ENCODE measurements at places on chromosomes 11 and 22.
A peak's percentile ranks its signal among the peaks of the same experiment; 100 is the strongest.

DNA sequence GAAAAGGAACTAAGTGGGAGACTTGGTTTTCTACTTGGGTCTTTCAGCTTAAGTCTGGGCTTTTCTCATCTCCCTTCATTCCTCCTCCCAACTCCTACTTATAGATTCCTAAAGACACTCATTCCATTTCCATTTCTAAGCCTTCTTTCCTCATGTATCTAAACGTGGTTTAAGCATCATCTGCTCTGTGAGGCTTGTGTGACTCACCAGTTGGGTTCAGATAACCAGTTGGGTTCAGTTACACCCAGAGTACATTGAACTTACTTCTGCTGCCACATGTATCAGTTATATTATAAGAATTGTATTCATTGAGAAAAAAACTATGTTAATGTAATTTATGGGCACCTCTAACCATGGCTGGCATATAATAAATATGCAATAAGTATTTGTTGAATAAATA, 831.2 kb upstream of the CCDC90B start:
- DNase-seq = no peak

- DNase-seq = no peak
Measured at GRCh38 chr11:88555829-88556202, 218.3 kb upstream of the CTSC start.

DNA sequence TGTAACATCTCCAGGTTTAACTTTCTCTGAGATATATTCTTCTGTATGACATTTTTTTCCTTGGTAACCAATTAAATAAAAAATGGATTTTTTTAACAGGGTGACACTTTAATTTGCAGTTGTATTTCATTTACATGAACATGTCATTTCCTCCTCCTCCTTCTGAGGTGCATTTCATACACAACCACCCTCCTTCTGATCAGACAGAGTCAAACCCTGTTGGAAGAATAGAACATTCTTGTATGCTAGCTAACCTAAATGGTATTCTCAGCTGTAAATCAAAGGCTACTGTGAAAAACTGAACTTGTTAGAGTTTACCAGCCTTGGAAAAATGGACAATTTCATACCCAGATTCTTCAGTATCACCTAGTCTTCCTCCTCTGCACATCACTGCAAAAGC, 52.7 kb upstream of the CHRM4 start:
- DNase-seq = no peak

DNA sequence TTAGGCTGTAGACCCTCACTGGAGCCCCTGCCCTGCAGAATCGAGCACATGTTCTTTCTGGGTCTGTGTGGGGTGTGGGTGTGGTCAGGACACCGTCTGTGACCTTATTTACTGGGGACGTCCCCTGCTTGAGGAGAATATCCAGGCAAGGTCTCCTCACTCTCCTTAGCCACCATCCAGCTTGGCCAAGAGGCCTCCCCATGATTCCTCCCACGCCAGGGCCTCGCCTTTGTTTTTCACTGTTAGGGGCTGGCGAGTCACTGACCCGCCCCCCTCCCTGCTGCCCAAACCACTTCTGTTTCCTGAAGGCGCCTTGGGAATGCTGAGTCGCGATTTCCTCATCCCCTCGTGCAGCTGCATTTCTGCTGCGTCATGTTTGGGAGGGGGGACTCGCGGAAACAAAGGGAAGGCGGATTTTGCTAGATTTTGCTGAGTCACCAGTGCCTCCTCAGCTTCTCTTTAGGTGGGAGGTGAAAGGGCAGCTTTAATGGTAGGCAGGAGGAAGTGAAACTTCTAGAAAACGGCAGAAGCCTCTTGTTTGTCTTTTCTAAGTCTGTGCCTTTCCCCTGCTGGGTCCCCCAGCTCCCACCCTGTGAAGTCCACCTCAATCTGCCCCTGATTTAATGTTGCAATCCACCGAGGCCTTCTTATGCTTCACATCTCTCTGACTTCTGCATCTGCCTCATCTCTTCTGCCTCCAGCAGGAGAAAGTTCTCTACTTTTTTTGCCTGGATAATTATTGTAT, 4.0 kb upstream of the HMOX1 start:
- DNase-seq = no peak

- no peak for DNase-seq
Measured at GRCh38 chr11:10770626-10771254, 19.7 kb downstream of the CTR9 start.

DNA sequence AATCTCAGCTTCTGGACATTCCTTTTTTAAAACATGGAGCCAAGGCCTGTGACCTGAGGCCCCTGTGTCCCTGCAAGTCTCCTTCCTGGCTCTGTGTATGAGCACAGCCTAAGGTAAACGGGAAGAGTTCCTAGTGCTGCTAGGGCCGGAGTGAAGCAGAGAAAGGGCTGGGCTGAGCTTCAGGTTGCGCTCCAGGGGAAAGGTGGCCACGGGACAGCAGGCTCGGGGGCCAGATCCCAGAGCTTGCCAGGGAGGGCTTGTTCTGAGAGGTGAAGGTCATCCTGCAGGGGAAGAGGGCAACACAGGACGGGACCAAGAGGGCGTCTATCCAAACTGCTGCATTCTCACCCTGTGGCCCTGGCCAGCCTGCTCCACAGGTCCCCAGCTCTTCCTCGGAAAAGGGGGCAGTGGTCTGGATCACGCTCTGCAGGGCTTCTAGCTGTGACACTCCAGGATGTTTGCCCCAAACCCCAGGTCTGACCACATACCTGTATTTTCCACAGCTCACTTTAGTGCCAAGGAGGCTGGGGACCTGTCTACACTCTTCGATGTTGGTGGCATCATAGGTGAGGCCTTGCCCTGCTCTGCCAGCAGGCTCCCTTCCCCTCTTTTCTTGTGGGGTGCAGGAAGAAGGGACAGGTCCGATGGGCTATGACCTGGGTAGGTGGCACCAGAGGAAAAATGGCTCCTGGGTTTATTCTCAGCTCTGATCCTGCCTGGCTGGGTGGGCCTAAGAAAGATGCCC, 20.4 kb downstream of the SLC37A2 start:
- DNase-seq = peak; percentile 91

GRCh38 chr11:86491027-86491426, 116.3 kb downstream of the CCDC81 start:
- no peak for DNase-seq

- no peak for DNase-seq
Measured at GRCh38 chr11:61162092-61162941, 1.1 kb upstream of the VPS37C start.

DNA sequence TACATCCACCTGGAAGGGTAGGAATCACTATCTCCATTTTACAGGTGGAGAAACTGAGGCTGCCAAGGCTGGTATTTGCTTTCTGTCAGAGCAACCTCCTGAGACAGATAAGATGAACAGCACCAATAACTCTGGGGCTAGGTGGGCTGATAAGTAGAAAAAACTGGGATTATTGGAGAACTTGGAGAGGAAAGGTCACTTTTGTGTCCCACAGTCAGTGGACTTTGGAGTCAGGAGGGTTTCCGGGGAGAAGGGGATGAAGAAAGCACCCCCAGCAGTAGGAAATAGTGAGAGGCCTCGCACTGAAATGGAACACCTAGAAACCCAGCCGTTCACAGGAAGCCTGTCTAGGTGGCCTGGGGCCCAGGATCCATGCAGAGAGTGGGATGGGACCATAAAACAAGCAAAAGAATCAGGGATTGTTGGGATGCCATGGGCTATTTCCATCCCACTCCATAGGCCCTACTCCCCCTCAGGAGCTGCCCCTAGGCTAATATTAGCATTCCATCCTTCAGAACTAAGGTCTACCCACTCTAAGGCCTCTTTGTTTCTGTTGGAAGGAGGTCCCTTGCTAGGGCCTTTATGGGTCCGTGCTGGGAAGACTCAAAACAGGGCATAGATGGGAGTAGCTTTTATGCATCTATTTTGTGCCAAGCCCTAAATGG, 31.0 kb upstream of the FCHSD2 start:
- DNase-seq = no peak

DNA sequence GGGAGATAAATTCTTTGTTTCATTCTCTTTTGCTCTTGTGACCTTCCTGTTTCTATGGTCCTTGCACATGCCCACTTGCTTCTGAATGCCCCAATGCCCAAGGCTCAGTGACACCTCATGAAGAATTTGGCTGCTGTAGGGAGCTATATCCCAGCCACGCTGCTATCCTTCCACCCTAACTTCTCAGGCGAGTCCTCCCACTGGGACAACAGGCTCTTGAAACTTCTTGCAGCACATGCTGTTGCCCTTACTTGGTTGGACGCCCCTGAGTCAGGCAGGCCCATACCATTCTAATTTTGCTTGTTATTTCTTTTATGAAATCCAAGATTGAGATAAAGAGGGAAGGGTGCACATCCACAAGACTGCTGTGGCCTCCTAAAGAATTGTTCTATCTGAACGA, 57.6 kb upstream of the BLID start:
- DNase-seq = no peak

DNA sequence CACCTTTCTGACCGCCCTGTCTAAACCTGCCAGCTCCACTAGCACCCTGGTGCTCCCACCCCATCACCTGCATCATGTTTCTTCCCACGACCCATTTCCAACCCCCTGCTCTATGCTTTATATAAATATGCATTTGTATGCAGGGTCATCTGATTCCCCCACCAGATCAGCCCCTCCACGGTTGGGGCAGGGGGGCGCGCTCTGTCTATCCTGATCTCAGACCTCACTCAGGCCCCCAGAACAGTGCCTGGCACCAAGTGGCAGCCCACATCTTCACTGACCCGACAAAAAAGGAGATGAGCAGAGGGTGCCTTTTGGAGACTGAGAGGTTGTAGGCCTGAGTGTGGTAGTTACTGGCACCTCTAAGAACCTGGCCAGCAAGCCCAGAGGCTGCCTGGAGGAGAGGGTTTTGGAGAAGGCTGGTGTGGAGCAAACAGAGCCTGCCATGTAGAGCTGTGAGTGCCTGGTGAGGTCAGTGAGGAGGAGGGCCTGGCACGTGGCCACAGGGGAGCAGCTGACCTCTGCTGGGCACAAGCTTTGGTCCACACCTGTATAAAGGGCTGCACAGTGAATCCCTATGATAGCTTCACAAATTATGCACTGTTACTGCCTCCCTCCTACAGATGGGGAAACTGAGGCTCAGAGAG, 86.3 kb upstream of the RTL6 start:
- no peak for DNase-seq

- peak; percentile 93 for DNase-seq
Measured at GRCh38 chr22:20405291-20405930, 11.5 kb downstream of the ZNF74 start.
